Activated CD8-positive, alpha-beta memory T cell treated with anti-CD3 and anti-CD28 coated beads, Interleukin-2, amount 50 U/mL, for 4 hours (primary cell): ENCODE measurements at places on chromosomes 1 and 21.

- DNase-seq = no peak
Measured at GRCh38 chr21:35034203-35034926, 14.7 kb downstream of the RUNX1 start.

DNA sequence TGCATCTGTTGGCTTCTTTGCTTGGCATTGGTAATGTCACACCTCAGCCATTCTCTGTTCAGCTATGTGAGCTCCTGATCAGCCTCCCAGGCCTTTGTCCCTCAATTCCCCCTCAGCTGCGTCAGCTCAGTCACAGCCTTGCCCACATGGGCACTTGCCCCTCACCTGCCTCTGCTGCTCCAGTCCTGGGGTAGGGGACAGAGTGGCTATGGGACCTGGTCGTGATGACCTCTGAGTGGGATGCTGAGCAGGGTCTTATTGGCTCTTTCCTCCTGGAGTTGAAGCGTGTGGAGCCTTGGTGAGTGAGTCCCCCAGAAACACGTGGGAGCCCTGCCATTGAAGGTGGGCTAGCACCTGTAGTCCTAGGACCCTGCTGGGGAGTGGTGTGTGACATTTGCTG lies 61.4 kb upstream of the TLR5 start:
- no peak for DNase-seq

DNA sequence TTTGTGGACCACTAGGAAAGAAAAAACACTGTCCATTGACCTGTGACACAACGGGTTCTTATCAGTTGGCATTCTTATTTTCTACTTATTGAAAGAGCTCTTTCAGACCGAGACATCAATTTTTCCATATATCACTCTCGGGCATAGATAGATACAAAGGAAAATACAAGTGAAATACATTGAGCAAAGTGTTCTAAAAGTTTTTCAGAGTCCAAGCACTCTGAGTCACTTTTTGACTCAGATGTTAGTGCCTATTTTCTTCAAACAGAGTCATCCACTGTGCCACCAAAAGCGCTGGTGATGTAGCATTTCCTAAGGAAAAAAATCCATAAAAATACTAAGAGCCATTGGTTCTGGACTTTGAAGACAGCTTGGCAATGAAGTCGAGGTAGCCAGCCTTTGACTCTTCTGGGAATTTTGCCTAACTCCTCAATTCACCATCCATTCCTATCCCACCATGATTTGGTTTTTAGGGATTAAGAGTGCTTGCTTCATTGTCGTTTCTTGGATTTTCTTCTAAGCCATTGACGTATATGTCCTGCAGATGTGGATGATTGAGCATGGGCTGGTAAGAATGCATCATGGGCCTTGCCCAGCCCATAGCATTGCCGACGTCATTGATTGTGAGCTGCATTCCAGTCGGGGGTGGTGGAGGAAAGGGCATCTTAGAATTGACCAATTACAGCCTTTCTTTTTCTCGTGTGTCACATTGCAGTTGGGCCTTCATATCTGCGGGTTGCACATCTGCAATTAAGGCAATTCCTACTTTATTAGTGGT lies 10.6 kb downstream of the GALNT2 start:
- no peak for DNase-seq

- DNase-seq = no peak
Measured at GRCh38 chr1:70384542-70384941, 26.5 kb upstream of the CTH start.

GRCh38 chr1:234929369-234929768 lies 199.3 kb downstream of the TOMM20 start:
- DNase-seq = no peak

GRCh38 chr1:211938561-211938997 lies 96.8 kb downstream of the INTS7 start:
- DNase-seq = no peak

DNA sequence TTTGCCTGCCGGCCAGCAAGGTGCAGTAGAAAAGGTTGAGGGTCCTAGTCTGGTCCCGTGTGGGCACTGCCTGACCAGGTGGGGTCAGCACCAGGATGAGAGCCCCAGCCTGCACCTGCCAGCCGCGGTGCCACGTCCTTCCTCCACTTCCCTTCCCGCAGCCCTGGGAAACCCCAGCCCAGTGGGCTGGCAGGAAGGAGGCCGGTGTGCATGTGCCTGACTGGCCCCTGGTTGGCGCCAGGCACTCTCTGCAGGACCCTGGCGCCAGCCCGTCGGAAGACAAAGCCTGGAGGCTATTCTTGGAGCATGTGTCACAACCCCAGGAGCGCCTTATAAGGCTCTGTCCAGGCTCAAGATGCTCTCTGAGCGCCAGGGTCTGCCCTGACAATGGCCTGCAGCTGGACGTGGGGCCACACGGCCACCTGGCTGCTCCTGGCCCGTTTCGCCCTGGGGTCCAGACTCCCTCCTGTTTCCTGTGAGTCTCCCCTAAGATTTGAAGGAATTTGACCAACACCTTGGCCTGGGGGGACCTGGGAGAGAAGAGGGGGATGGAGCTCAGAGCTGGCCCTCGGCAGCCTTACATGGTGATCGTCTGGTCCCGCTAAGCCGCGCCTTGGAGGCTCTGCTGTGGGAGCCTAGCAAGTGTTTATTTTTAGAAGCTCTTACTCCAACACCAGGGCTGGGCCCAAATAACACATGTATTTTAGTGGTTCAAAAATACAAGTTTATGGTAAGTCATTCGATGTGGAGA lies 31.9 kb upstream of the POFUT2 start:
- DNase-seq = no peak

GRCh38 chr1:93575621-93576284 lies 105.9 kb downstream of the BCAR3 start:
- DNase-seq = no peak

GRCh38 chr1:182909578-182909977 lies 43.4 kb downstream of the SHCBP1L start:
- DNase-seq = no peak

DNA sequence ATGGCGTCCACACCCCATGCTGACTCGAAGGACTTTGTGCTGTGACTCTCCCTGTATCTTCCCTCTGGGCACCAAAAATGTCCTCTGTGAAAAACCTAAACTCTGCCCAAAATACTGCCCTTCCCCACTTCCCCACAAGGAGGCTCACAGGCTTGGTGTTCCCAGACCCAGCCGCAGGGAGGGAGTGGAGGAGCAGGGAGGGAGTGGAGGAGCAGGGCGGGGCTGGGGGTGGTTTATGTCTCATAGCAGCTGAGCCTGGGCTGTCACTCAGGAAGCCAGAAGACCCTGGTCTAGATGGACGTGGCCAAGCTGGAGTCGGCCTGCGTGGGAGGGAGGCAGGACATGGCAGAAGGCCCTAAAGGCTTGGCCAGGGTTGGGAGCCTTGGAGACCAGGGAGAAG lies 461.7 kb downstream of the PTPRU start:
- no peak for DNase-seq

DNA sequence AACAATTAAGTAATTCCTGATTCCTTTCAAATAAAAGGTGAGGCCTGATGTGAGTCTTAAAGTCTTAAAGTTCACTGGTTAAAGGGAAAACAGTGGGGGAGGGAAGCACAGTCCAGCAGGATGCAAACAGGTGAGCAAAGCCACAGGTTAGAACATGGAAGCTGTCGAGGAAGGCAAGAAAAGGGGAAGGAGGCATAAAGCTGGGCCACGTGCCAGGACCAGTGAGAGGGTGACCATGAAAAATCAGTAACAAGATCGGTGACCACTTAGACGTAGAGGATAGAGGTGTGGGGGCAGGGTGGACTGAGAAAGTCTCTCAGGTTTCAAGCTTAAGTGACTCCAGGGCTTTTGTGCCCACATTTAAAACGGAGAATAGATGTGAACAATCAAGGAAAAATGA lies 231.3 kb downstream of the SETD4 start:
- DNase-seq = no peak

- no peak for DNase-seq
Measured at GRCh38 chr1:233598891-233599541, 14.9 kb upstream of the KCNK1 start.

DNA sequence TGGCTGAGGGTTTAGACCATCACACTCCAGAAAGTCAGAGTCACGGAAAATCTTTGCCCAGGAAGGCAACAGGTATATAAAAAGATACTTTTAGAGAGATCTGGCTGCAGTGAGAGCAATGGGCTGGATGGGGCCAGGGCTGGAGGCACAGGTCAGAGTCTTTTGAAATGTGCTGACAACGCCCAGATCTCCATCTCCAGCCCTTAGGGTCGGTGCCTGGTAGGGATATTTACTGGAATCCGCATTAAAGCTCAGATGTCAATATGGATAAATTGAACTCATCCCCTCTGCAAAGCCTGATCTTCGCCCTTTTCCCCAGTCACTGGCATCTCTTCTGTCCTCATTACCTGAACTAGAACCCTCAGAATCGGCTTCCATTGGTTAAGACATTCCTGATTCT lies 82.2 kb downstream of the BCAR3 start:
- no peak for DNase-seq

GRCh38 chr1:46447499-46448108 lies 42.0 kb upstream of the DMBX1 start:
- DNase-seq = no peak

DNA sequence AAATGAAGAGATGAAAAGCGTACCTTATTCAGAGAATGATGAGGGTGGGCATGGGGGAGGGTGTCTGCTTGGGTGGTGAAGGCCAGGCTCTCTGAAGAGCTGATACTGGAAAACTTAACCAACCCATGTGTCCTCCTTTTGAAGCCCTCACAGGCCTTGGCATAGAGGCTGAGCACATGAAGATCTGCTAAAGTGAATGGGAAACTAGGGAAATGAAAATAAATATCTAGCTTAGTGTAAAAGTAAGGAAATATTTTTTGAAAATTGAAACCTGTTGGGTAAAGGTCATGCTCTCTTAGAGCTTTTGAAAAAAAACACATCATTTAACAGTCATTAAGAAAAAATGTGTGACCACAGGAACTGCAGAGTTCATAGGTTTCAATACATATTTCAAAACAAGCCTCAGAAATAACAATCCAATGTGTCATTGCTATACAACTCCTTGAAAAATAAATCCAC lies 40.5 kb upstream of the RALGPS2 start:
- DNase-seq = no peak

DNA sequence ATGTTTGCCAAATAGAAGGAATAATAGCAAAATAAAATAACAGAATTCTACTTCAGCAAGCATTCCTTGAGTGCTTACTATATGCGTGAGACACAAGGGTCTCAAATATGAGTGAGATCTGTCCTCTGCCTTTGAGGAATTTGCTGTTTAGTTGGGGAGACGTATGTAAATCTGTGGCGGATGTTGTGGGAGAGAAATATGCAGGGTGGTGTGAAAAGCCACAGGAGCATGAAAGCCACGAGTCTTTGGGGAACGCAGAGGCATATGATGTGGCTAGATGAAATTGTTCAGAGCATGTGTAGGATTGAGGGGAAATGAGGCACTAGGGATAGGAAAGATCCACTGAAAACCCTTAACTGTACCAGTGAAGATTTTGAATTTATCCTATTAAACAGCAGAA lies 244.4 kb downstream of the PBX1 start:
- DNase-seq = no peak

GRCh38 chr1:111825217-111825616 lies 69.5 kb downstream of the DDX20 start:
- DNase-seq = no peak

- DNase-seq = no peak
Measured at GRCh38 chr1:9852004-9852403, 28.2 kb upstream of the CLSTN1 start.

- no peak for DNase-seq
Measured at GRCh38 chr1:46760558-46761166, 38.2 kb upstream of the CYP4B1 start.

- DNase-seq = no peak
Measured at GRCh38 chr1:108961198-108961597, 2.1 kb downstream of the CLCC1 start.

- DNase-seq = no peak
Measured at GRCh38 chr21:44354001-44354405, 582 bp downstream of the TRPM2 start.

- no peak for DNase-seq
Measured at GRCh38 chr21:38813547-38813946, 7.8 kb downstream of the ETS2 start.

GRCh38 chr1:31170486-31170735 lies 69.3 kb downstream of the NKAIN1 start:
- DNase-seq = no peak

DNA sequence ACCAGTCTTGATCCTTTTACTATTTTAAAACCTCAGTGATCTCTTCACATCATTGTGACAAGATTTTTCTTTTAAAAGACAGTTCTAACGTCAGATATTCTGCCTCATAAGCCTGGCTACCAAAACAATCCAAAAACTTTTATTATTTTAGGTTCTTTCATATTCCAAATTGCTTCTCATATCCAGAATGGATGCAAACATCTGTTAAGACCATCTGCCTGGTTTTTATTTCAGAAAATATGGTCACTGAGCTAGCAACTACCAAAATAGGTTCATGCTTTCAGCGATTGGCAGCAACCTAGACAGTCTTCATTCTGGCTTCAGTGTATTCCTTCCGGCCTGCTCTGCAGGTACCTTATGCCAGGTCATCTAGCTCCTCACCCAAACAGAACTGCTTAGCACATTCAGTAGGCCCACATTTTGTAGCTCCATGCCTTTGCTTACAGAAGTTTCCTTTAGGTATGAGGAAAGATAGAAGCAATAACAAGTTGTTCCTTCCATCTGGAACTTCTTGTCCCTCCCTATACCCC lies 59.0 kb upstream of the CACYBP start:
- no peak for DNase-seq

- no peak for DNase-seq
Measured at GRCh38 chr1:97365026-97365425, 555.8 kb downstream of the DPYD start.

DNA sequence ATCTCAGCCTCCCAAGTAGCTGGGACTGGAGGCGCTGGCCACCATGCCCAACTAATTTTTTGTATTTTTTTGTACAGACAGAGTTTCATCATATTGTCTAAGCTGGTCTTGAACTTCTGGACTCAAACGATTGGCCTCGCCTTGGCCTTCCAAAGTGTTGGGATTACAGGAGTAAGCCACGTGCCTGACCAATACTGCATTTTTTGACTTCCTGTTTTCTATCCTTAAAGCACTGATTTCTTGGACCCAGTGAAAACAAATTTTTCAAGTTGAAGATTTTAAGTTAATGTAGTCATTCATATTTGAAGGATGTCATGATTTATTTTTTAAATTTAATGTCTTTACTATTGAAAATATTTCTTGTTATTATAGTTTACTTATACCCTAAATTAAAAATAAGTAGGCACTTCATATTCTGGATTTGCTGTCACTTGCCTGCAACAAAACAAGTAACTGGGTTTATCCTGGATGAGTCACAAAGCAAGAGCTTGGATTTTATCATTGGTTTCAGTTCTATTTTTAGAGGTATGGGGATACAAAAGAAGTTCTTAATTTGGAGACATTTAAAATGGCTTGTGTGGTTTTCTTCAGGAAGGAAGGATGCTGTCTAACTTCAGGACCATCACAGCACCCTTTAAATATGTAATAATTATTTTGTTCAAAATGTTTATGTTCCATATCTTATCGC lies 2.2 kb upstream of the VPS45 start:
- DNase-seq = no peak

- no peak for DNase-seq
Measured at GRCh38 chr21:31279986-31280385, 64.1 kb downstream of the TIAM1 start.

- DNase-seq = no peak
Measured at GRCh38 chr1:46484783-46485490, 4.7 kb upstream of the DMBX1 start.

- DNase-seq = no peak
Measured at GRCh38 chr1:77831976-77832711, 52.7 kb downstream of the MIGA1 start.
